ENCODE measurements at places on chromosomes 6 and 20. TPM values are rescaled to one million over a fixed set of nuclear protein-coding genes. Genes with fewer than 3 reads are reported as not detected.

Gene LY6G6D
- polyA plus RNA-seq, result not detected

Gene FNDC11
- 0.83 TPM for polyA plus RNA-seq

DNA sequence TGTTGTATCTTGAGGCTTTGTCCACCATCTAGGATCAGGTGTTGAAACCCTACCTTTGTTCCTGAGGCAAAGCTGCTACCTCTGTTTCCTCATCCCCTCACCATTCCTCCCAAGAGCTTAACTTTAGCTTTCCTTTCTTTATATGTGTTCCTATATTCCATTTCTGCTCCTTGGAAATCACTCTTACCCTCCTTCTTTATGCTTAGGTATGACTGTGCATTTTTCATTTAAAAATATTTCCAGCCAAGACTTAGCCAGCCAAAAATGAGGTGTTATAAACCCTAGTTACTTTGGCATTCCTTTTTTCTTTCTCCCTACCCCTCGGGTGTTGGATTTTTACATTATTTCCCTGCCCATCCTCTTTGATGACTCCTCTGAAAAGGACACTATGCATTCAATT, 57.7 kb downstream of the TSBP1 start:
- DNase-seq, result no peak

GRCh38 chr6:22958677-22959076, 389.3 kb downstream of the HDGFL1 start:
- no peak for DNase-seq

- DNase-seq, result no peak
Observed at GRCh38 chr6:160891690-160892089, 99.9 kb upstream of the MAP3K4 start.

- DNase-seq, result no peak
Observed at GRCh38 chr6:72976484-72976883, 248.8 kb downstream of the KHDC1L start.

- DNase-seq, result no peak
Observed at GRCh38 chr6:158244373-158244772, 67.9 kb upstream of the TULP4 start.

DNA sequence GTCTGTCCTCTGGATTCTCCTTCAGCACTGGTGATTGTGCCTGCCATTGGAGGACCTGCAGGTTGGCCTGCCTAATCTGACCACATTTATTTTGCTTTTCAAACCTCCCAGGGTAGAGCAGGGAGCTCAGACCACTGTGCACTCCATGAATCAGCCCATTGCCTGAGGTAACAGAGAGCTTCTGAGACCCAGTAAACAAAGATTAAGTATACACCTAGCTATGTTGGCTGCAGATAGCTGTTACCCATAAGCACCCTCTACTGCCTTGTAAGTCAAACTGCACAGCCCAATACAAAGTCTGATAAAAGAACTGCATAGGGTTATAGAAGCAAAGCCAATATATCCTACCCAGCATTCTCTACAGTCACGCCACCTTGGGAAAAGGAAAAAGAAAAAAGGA, 338.7 kb downstream of the HTR1B start:
- no peak for DNase-seq

Data from renal pelvis (tissue), 12 donors.